Dorsolateral prefrontal cortex (tissue), 122 donors: ENCODE measurements at places on chromosomes 12 and 14.

GRCh38 chr14:79734656-79735055 lies 476.6 kb downstream of the DIO2 start:
- DNase-seq = no peak

DNA sequence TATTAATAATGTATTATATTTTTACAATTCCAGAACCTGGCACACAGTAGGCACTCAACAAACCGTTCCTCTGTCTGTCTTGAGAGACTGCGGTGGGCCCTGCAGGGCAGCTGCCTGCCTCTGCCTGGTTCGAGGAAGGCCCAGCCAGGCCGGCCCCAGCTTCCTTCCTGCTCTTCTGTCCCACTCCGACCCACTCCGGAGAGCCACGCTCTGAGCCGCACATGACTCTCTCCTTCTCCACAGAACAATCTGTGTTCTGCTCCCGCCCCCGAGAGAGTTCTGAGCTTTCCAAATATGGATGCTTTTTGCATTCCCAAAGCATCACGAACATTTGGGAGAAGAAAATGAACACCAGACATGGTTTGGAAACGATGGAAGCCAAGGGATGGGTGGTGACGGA lies 57.3 kb downstream of the TTC7B start:
- peak; percentile 51 for DNase-seq

DNA sequence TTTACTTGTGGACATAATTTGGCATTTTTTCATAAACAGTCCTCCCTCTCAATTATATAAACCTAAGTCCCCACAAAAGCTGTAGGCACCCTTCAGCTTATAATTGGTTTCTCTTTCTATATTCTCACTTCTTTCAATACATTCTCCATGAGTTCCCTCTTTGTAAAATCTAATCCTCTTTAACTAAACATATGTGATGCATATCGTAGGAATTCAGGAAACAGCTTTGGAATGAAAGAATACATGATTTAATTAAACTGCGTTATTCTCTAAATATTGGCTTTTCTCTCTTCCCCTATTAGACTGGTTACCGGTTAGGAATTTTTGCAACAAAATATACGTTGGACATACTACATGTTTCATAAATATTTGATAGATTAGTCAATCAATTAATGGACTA lies 1122.6 kb downstream of the FLRT2 start:
- no peak for DNase-seq

- DNase-seq = no peak
These were observed 5.7 kb downstream of the CRADD start for GRCh38 chr12:93682846-93683261.

DNA sequence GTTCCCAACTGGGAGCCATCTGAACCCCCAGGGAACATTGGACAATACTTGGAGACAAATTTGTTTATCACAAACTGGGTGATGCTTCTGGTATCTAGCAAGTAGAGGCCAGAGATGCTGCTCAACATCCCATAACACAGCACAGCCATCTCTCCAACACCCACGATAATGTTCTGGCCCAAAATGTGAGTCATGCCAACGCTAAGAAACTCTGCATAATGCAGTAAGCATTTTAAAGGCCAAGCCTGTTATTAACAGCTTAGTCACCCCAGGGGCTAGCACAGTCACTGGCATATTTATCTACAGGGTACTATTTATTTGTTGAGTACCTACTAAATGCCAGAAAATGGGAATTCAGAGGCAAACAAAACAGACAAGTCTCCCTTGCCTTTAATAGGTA lies 873.1 kb upstream of the TMEM132C start:
- DNase-seq = no peak
